ENCODE measurements at places on chromosomes 16 and 17. TPM values are rescaled to one million over a fixed set of nuclear protein-coding genes. Genes with fewer than 3 reads are reported as not detected.

Gene MYH3
- total RNA-seq, result 1.4 TPM

Gene HS3ST3A1
- 0.13 TPM for total RNA-seq

Gene UTS2R
- total RNA-seq, result not detected

Gene CD300H
- 0.53 TPM for total RNA-seq

Gene NGFR
- 0.70 TPM for total RNA-seq

Gene SLFN14
- total RNA-seq, result not detected

Gene TLCD2
- 1.3 TPM for total RNA-seq
